ENCODE measurements at places on chromosomes 3 and 15.
A peak's percentile ranks its signal among the peaks of the same experiment; 100 is the strongest.

GRCh38 chr3:130933801-130934345 is 40.0 kb downstream of the ATP2C1 start:
- DNase-seq, result no peak

DNA sequence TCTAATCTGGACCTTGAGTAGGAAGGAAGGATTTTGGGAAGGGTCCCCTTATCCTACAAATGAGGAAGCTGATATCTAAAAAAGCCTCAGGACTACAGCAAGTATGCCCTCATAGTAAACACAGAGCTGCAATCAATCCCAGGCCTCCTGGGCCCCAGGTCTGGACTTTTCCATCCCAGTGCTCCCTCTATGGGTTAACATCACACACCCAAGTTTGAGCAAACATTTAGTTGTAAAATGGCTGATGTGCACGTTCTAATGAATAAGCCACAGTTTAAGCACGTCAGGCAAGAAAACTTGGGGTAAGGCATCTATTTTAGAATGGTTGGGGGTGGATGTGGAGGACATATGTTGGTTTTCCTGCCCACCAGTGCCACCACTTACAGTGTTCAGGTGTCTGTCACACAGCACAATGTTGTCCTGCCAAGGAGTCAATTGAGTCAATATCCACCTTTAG is 44.3 kb upstream of the UBE2E1 start:
- no peak for DNase-seq

DNA sequence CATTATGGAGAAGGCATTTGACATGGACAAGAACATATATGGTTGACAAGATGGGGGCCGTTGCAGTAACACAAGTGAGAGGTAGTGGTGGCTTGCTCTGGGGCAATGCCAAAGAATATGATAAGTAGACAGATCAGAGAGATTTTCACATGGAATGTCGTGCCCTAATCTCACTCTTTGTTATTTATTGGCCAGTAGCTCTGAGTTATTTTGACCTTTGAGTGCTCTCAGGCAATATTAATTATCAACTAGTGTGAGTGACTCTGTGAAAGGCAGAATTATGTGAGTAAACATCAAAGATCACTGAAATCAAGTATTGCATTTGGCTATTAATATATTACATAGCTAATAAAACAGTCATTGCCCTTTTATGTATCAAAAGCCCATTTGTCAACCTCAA is 164.9 kb upstream of the ADAMTS9 start:
- DNase-seq, result no peak

GRCh38 chr3:127985216-127985615 is 67.0 kb upstream of the SEC61A1 start:
- no peak for DNase-seq

DNA sequence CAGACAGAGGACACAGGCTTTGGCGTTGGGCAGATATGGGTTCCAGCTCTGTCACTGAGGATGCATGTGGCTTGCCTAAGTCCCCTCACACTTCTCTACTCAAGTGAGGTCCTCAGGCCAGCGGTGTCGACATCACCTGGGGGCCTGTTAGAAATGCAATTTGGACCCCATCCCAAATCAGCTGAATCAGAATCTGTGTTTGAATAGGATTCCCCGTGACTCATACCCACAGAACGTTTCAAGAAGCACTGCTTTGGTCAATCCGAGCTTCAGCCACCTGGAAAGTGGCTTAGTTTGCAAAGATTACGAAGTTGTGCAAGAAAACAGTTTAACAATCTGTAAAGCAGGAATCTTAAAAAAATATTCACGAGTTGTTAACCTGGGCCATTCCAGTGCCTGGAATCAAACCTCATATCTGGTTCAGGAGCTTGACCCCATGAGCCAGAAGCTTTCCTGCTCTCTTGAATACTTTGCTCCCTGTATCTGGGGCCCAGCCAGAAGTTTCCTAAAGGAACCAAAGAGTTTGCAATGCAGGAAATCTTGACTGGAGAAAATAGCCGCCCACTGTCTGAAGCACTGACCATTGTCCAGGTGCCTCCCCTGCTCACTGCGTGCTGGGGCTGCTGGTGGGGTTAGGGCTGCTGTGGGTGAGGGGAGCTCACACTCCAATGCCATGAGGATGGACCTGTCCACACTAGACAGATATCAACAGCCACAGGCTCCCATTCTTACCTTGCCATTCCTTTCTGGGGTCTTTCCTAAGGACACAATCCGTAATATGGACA is 208.5 kb upstream of the LINGO1 start:
- DNase-seq, result no peak

GRCh38 chr3:132343018-132343612 is 25.9 kb downstream of the ACP3 start:
- DNase-seq, result peak; percentile 79
